ENCODE measurements at places on chromosomes 2 and 18. TPM values are rescaled to one million over a fixed set of nuclear protein-coding genes. Genes with fewer than 3 reads are reported as not detected.

SP5 gene
- total RNA-seq, result not detected

CNGA3 gene
- total RNA-seq, result not detected

NGEF gene
- 0.14 TPM for total RNA-seq

ASXL3 gene
- 0.07 TPM for total RNA-seq

SH3RF3 gene
- total RNA-seq, result 7.4 TPM

ACKR3 gene
- 57.0 TPM for total RNA-seq

MC5R gene
- total RNA-seq, result not detected

MERTK gene
- total RNA-seq, result 33.6 TPM

MAL gene
- total RNA-seq, result not detected

ODC1 gene
- total RNA-seq, result 191 TPM

ACOXL gene
- total RNA-seq, result under 0.01 TPM

LRATD1 gene
- 0.04 TPM for total RNA-seq

FOSL2 gene
- 66.0 TPM for total RNA-seq

ALPI gene
- total RNA-seq, result not detected

LHCGR gene
- total RNA-seq, result not detected

CXCR2 gene
- total RNA-seq, result not detected

EN1 gene
- total RNA-seq, result not detected

ZNF521 gene
- 55.6 TPM for total RNA-seq

Measured in pulmonary artery endothelial cell (primary cell).